ENCODE measurements at places on chromosomes 12 and 14.

DNA sequence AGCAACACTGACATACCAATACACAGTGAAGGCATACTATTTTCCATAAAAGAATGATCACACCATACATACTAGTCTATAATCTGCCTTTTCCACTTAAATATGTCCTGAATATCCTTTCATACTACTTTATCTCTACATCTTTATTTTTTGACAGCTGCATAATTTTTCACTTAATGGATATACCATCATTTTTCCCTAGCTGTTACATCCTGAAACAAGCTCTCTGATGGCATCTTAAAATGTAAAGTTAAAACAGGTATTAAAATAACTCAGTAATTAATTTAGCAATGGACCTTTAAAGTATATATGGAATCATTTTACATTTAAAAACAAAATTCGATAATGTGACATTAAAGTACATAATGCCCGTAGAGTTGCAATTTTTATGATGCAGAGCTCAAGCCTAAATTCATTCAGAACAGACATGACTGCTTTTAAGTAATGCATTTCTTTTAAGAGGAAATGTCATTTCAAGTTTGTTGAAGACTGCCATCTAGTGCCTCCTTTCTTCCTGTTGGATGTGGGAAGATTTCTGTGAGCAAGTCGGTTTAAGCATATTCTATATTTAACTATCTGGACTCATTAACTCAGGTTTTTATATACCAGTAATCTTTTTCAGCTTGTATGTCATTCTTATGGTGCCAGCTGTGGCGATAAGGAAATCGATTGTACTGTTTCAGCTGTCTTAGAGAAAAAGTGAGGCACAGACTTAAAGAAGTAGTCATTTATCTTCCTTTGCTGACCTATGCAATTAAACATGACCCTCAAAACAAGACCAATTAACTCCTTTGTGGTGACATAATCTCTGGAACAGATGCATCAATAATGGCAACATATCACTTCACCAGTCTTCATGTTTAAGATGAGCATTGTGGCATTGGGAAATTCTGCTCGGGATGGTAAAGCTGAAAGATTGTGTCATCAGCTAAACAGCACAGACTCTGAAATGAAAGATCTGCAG is 20.3 kb downstream of the PRICKLE1 start:
- peak; percentile 75 for DNase-seq

- DNase-seq = no peak
Measured at GRCh38 chr14:22098435-22098834, 424.8 kb upstream of the OR4E1 start.

- peak; percentile 76 for DNase-seq
Measured at GRCh38 chr14:102659797-102660196, 67.3 kb downstream of the RCOR1 start.

- DNase-seq = no peak
Measured at GRCh38 chr12:9694241-9694640, 24.7 kb downstream of the CLEC2D start.

GRCh38 chr12:94123127-94123526 is 25.2 kb upstream of the PLXNC1 start:
- DNase-seq = no peak

DNA sequence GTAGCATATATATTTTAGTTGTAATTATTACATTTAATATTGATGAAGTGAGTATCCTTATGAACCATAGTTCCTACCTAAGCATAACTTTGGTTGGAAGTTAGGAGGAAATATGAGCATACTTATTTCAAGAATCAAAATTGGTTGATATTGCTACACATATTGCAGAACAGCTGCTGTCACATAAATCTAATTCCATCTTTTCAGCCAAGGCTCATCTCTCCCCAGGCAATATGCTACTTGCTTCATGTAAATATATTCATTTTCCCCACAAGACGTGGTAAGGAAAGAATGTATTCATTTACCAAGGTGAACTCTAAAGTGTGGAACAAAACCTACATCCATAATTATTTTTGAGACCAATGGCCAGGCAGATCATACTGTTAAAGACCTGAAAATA is 62.5 kb upstream of the HIF1A start:
- no peak for DNase-seq

DNA sequence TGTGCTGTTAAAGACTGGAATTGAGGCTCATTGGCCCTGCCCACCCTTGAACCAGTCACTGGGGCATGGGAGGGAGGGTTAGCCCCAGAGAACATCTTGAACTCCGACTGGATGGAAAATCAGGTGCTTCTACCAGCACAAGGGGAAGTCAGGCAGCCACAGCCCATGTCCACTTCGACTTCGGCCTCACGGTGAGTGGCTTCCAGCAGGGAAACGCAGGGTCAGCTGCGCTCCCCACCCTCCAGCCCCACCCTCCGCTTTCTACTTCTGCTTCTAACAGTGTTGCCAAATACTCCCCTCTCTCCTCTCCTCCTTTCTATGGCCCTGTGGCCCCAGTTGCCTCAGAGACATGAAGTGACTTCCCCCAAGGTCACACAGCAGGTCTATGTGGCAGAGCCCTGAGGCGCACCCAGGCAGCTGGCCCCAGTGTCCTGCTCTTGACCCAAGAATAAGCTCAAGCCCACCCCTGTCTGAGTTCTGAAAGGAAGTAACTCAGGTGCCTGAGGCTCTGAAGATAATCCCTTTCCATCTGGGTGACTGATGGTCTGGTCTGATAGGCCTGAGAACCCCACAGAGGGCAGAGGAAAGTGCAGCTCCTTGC is 11.9 kb upstream of the SH2B3 start:
- no peak for DNase-seq

DNA sequence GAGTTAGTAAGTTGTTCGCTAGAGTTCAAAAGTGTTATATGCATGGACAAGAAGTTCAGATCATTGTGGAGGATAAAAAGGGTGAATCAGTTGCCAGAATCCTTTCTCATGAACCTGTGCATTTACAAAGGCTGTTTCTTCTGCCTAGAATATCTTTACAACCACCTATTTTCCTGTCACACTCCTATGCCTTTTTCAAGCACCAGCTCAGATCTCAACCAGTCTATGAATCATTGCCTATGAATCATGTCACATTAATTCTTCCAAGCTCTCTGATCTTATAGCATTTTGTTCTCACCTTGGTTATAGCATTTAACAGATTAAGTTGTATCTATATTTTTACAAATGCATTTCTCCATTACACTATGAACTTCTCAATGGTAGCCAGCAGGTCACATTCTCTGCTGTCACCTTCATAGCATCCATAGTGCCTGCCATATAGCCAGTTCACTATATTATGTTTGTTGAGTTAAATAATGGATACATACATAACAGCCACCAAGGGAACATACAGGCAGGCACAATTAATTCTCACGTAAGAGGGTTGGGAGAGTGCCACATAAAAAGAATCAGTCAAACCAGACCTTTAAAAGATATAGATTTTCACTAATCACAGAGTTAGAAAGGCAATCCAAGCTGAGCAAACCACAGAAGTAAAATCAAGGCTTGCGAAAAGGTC is 573.0 kb downstream of the FOXG1 start:
- peak; percentile 2 for DNase-seq

- peak; percentile 26 for DNase-seq
Measured at GRCh38 chr12:122836027-122836921, 1.0 kb downstream of the HIP1R start.

GRCh38 chr12:42589465-42590329 is at the start of gene PRICKLE1:
PRICKLE1 (minus strand) TSS chr12:42589746; CDS start chr12:42472516, 117,230 bp downstream.
- DNase-seq = peak; percentile 64

- peak; percentile 67 for DNase-seq
Measured at GRCh38 chr12:42612231-42612613, 22.7 kb upstream of the PRICKLE1 start.

DNA sequence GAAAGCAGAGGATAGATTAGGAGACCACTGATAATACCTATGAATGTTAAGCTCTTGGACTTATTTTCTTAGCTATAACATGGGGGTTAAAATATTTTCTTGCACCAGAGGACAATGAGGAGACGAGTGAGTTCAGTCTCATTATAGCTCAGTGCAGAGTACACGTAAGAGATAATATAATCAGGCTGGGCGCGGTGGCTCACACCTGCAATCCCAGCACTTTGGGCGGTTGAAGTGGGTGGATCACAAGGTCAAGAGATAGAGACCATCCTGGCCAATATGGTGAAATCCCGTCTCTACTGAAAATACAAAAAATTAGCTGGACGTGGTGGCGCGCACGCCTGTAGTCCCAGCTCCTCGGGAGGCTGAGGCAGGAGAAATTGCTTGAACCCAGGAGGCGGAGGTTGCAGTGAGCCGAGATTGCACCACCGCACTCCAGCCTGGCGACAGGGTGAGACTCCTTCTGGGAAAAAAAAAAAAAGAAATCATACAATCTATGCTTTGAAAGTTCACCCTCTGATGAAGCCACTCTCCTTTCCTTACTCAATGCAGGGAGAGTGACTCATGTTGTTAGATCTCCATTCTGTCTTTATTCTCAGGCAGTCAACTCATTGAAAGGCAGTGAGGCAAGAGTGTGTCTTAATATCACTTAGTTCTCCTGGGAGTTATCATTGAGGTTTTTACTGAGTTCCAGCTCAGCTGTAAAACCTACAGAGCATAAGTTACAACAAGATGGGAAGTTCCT is 134.2 kb downstream of the SYNE2 start:
- peak; percentile 82 for DNase-seq

DNA sequence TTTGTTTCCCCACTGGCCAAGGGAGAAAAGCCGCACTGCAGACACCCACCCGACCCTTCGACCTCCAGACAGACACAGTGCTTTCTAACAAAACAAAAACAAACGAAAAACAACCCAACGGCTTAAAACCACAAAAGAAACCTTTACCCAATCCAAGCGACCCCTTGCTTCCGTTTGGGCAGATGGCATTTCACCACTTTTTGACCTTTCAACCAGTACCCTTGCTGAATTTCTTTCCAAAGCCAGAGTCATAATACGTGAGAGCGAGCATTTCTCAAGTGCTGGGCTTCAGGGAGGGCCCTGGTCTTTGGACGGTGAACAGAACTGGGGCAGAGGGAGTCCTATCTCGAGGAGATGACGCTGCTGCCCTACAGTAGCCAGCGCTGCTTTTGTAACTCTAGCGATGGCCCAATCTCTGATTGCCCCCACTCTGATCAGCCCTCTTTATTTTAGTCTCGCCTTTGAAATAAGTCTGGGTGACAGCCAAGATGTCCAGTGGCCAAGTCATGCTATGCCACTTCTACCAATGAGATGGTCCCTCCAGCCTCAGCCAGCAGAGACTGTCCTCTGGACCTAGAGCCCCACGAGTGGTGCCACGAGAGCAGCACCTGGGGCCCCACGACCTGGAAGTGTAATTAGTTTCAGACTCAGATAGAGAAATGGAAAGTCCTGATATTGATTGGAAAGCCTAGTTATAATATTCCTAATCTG is 21.9 kb upstream of the ADIPOR2 start:
- no peak for DNase-seq

GRCh38 chr12:108360487-108360886 is 21.4 kb upstream of the CMKLR1 start:
- no peak for DNase-seq

GRCh38 chr14:90721619-90722305 is 94.5 kb downstream of the TTC7B start:
- DNase-seq = no peak

DNA sequence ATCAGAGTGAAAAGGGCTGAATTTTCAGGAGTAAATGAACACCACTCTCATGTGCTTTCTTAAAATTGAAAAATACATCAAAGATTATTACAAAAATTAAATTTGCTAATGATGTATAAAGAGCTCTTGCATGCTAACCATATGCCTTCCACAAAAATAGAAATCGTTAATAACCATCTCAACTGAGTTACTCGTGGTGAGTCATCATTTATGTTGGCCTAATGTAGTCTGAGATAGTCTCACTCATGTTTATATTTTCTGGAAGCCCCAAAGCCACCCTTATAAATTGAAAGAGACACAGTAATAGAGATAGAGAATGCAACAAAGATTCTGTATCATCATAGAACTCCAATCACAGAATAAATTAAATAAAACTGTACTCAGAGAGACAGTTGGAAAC is 131.2 kb downstream of the KCNH5 start:
- peak; percentile 25 for DNase-seq

- peak; percentile 86 for DNase-seq
Measured at GRCh38 chr14:59406454-59407245, 58.5 kb downstream of the GPR135 start.

DNA sequence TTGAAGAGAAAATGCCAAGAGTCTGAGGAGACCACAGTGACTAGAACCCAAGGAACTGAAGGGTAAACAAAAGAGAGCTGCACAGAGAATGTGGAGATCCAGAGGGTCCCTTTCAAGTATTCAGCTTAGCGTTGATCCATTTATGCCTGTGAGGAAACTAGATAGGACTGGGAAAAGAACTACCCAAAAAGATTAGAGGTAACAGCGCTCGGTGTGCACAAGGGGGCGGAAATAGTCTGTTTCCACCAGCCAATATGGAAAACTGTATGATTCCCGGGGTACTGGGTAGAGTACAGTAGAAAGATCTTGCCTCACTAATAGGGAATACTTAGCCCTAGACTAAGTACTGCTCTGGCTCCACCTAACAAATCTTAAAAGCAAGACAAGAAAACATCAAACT is 135.5 kb downstream of the DPF3 start:
- no peak for DNase-seq

DNA sequence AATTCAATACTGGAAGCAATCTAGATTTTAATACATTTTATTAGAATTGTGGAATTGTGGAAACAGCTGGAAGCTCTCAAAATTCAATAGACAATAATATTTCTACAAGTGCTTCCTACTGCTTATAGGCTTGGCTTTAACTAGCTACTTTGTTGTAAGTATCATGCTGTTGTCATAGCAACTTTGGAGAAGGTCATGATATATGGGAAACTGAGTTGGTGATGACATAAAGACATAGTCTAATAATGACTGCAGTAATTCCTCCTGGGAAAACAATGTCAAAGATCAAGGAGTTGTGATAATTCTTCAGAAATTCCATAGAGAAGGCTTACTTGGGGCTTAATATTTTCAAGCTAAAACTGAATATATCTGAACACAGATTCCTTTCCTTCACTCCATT is 266.6 kb downstream of the KIF21A start:
- no peak for DNase-seq

- DNase-seq = peak; percentile 70
Measured at GRCh38 chr12:54383041-54383609, 1.4 kb downstream of the ZNF385A start.

- DNase-seq = no peak
Measured at GRCh38 chr12:108043286-108043685, 85.8 kb upstream of the WSCD2 start.

DNA sequence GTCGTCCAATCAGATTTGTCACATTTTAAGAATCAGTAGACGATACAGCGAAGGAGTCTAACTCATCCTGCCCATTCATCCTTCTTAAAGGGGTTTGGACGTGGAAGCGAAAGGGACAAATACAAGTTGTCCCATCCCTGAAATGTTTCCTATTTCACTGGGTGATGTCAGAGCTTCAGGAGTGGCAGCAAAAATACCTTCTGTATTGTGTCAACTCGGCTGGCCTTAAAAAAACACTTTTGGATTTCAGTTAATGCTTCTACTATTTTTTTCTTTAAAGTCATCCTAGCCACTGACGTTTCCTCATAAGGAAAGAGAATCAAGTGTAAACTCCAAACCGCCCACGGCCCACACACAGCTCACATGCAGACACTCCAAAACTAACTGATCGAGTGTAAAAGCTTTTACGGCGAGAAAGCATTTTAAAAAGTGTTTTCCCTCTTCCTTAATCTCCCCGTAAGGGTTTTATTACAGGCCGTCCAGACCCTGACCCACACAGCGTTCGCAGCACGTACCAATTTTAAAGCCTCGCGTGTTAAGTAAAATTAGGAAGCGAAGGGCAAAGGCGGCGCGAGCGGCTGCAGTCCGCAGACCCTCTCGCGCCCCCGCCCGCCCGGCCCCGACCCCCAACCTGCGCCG is 593 bp downstream of the CFL2 start:
- peak; percentile 78 for DNase-seq

All from fibroblast of the aortic adventitia (primary cell).